ENCODE measurements at places on chromosomes 2 and 18.

DNA sequence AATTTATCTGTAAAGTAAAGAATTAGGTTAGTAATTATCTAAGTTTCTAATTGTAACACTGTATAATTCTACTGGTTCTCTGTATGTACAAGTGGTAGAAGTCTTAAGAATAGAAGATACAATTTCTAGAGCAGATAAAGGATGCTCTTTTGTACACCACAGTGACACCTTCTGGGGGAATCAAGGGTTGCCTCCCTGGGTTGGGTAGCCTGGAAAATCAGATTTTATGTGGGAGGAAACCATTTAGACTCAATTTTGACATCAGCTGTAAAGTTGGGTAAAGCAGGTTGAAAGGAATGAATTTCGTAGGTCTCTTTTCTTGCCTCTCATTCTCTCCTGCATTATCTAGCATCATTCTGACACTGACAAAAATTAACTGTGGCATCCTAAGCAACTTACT lies 354.8 kb downstream of the DCC start:
- DNase-seq = no peak

DNA sequence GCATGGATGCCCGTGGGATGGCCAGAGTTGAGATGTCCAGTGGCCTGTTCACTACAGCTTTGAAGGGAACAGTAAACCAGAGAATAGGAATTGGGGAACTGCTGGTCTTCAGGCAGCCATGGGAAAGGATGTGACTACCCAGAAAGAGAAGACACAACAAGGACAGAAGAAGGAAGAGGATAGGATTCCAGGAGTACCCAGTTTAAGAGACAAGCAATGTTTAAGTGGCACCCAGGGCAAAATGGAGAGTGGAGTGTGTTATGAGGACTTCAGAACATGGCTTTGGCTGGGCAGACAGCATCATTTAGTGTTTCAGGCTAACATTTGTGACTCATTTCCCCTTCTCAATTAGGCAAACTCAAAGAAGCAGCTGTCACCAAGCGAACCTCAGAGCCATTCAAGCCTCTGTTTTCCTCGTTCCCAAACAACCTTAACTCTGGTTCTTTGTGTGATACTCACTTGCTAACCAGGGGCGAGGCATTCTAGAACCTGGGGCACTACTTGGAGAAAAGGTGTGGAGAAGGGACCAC lies 4.0 kb upstream of the FAM124B start:
- DNase-seq = no peak

GRCh38 chr2:153077311-153077710 lies 358.9 kb downstream of the ARL6IP6 start:
- no peak for DNase-seq

- no peak for DNase-seq
Measured at GRCh38 chr2:215363039-215363438, 51.2 kb downstream of the ATIC start.

GRCh38 chr2:144322379-144322778 lies 197.5 kb downstream of the ZEB2 start:
- no peak for DNase-seq

DNA sequence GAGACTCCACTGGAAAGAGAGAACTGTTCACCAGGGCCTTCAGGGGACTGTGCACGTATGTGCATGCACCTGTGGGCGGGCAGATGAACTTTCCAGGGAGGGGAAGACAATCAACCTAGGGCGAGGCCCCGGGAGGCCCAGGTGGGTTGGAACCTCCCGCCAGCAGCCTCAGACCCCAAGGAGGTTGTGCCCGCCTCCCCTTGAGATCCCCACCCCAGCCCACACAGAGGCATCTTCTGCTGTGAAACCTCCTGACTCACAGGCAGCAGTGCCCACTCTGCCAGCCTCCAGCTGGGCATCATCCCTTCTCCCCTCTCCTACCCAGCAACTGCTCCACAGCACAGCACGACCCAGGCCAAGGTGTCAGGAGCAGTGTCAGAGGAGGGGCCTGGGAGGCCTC lies 54.4 kb downstream of the FAM178B start:
- DNase-seq = no peak

DNA sequence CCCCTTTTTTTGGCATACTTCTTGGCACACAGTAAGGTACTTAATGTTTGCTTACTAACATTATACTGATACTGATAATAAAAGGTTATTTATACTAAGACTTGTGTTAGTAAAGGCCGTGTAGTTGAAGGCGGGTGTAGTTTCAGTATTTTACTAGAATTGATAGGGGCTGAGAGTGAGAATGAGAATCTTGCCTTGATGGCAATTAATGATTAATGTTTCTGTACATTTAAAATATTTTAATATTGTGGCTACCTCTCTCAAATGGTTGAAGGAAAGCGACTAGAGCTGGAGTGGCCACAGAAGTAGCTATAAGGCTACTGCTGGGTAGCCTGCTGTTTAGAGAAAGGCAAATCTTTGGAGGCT lies 29.3 kb downstream of the PELI1 start:
- no peak for DNase-seq

DNA sequence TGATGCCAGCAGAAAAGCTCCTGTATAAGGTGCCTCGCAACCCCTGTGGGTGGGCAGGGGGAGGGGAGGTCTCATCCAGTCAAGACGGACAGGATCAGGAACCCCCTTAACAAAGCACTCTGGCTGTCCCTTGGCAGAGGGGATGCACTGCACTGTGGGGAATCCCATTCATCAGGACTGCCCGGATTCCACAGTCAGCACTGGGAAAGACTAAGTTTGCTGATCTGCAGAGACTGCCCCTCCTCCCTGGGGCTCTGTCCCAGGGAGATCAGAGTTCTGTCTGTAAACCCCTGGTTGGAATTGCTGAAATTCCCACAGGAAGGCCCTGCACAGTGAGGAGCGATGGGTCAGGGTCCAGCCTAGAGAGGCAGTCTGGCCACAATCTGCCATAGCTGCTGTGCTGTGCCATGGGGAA lies 149.5 kb upstream of the RBBP8 start:
- DNase-seq = no peak

DNA sequence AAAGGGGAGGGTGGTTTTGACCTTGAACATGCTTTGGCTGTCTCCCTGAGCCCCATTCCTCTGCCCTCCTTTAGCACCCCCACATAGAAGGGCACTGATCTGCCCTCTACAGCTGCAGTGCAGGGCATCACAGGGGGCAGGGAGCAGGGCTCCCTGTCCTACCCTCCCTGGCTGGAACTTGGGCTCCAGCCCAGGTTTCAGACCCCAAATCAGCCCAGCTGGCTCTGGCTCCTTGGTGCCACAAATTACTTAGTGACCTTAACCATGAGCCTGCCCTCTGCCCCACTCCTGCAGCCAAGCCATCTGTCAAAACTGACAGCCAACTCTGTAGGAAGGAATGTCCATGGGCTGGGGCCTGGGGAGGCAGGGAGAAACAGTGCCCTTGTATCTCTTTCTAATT lies 105.6 kb downstream of the MAPK4 start:
- DNase-seq = no peak

- DNase-seq = no peak
Measured at GRCh38 chr18:67508146-67508545, 8.4 kb downstream of the DSEL start.

- no peak for DNase-seq
Measured at GRCh38 chr2:189236066-189236465, 56.5 kb upstream of the COL5A2 start.

GRCh38 chr2:240672076-240672700 lies 10.5 kb downstream of the AQP12B start:
- no peak for DNase-seq

GRCh38 chr2:151258121-151258520 lies 3.5 kb downstream of the RBM43 start:
- no peak for DNase-seq

DNA sequence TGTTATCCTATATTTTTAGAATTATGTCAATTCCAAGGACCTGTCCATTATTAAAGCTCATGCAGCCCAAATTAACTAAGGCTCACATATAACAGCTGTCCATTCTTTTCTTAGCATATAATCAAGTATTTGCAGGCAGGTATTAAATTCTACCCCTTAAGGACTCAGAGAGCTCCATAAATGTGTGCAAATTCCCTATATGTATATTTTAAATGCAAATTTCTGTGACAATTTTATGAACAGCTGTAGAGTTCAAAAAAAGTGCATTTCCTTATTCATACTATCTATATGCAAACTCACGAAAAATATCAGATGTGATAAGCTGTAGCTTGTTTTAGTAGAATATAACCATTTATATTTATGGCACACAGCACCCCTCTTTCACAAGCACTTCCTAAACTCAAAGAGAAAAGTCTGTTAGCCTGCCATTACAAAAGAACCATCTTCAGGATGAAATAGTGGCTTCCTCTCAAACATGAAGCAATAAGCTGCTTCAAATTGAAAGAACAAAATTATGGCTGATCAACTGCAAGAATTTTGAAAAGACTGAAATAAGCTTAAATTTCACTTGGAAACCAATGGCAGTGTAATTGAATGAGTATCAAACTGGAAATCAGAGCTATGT lies 155.0 kb upstream of the REG3G start:
- DNase-seq = no peak

DNA sequence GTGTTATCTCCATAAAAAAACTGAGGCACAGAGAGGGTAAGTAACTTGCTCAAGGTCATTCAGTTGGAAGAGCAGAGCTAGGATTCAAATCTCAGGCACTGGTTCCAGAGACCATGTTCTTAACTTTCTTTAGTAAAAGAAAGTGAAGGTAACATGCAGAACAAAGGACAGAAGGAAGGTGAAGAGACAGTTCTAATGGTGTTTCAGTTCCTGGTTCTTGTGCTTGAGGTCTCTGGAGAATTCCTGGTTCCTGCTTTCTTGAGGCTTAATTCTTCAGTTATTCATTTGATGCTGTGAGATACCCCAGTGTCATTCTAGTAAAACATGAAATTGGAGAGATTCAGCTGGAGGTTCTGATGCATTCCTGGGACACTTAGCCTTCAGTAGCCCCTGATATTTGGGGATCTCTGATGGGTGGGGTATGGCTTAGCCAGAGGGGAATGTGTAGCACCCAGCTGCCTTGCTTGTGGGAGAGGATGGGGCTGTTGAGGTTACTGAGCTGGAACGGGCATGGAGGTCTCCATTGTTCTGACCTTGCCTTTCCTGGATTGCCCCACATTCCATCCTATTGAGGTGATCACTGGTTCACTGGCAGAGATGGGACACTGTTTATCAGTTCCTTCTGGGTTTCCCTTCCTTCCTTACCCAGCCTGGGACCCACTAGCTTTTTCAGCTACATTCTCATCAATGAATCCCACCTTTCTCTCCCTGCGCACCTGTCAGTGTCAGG lies 46.8 kb downstream of the SEMA4F start:
- DNase-seq = no peak

DNA sequence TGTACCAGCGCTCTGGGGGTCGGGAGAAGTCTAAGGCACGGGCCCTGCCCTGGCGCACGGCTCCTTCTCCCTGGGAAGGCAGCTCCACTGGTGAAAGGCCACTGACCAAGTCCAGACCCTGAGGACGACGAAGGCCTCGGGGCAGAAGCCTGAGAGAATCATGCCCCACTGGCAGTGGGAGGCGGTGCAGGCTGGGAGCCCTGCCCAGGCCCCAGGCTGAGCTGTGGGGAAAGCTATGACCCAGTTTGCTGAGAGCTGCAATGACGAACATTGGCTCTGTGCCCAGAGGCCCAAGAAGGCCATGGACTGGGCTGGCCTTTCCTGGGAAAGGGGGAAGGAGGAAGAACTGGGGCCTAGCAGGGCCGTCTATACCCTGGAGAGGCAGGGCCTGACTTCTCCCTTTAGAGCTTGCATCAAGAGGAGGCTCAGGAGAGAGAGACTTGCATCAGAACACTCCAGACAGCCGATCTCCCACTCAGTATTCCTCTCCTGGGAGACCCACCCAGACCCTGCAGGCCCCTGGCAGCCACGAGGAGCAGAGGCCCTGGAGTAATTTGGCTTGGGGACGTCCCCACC lies 32.9 kb downstream of the HS1BP3 start:
- DNase-seq = no peak

DNA sequence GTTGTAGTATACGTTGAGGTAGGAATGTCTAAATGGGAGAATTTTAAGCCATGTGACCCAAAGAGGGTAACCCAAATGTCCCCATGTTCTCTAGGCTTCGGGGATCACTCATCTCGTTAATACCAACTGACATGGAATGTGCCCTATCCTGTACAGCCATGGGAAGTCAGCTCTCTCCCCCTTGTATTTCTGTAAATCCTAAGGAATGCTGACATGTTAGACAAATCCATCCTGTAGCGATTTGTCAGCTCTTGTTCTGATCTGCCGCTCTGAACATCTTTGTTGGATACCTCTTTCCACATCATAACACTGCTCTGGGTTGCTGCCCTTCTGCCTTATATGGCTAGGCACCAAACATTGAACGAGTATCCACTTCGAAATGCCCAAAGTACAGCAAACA lies 350.6 kb downstream of the RND3 start:
- no peak for DNase-seq

DNA sequence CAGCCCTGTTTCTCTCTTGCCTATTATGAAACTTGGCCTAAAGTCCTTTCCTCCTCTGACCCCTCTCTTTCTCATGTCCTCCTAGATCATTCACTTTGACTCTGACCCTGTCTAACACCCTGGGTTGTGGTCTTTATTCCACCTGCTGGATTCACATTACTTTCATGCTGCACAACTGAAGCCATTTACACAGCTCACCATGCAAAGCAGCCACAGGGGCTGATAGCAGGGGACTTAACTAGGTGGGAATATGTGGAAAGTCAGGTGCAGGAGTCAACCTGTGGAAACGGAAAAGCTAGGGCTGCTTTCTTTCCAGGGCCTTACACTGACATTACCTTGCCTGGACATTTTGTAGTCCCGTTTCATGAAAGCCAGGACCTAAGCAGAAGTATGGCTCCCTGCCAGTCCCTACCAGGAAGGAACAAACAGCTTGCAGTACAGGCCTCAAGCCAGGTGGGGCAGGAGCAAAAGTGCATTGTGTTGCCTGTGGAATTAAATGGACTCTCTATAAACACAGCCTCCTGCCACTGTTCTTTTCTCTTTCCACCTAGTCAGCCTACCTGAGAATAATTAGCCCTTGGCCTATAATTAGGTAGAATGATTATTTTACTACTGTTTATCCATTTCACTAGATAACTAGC lies 11.8 kb downstream of the MAPRE3 start:
- DNase-seq = no peak

DNA sequence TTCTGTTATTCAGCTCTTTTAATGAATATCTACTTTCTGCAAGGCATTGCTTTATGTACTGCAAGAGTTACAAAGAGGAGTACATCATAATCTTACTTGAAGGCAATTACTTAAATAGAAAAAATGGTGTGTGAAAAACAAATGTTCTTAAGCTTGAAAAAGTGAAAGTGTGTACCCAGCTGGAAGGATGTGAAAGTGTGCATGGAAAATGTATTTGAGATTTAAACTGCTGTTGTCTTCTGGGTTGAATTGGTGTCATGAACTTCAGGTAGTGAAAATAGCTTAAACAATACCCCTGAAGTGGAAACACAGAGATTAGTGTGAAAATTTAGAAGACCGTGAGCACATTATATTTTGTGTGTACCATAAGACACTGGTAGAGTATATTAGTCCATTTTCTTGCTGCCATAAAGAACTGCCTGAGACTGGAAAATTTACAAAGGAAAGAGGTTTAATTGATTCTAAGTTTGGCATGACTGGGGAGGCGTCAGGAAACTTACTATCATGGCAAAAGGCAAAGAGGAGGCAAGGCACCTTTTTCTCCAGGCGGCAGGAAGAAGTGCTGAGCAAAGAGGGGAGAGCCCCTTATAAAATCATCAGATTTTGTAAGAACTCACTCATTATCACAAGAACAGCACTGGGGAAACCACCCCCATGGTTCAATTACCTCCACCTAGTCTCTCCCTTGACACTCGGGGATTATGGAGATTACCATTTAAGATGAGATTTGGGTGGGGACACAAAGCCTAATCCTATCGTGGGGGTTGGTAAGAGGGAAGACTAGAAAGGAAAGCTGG lies 38.8 kb downstream of the SCN2A start:
- no peak for DNase-seq
